ENCODE measurements at places on chromosomes 2 and 18.

DNA sequence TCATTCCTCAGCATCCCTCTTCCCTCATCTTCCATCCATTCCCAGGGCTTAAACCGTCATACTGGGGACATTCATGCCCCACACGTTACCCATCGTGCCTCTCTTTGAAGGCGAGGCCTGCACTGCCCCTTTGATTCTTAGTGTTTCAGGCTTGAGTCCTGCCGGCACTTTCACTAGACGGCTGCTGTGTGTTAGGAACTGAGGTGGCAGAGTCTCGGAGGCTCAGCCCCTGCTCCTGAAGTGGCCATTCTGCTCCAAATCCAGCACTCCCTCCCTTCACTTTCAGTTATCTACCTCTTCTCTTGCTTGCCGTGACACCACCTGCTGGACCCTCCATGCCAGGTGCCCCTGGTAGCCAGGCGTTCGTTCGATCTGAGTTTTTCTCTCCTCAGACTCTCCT, 43.0 kb downstream of the GRHL1 start:
- no peak for DNase-seq

GRCh38 chr2:102718387-102719316, 43.2 kb upstream of the TMEM182 start:
- no peak for DNase-seq

- no peak for DNase-seq
Measured at GRCh38 chr2:184923751-184924150, 325.4 kb downstream of the ZNF804A start.

- no peak for DNase-seq
Measured at GRCh38 chr2:43414033-43414432, 181.8 kb downstream of the THADA start.

- no peak for DNase-seq
Measured at GRCh38 chr2:136386046-136386445, 268.1 kb upstream of the CXCR4 start.

DNA sequence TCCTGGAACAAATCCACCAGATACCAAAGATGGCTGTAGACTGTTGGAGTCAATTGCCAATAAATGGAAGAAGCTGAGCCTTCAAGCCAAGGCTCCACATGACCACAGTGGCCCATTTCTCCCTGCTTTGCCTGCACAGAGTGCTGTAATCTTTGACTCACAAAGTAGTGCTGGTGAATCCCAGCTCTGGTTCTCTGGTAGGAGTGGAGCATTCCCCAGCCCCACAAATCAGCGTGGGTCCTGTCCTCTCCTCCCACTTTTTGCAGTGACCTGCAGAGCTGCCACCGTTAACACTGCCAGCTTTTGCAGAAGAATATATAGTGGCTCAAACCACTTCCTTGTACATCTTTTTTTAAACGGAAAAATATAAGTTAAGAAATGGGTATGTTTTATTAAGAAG, 93.9 kb downstream of the MGAT5 start:
- no peak for DNase-seq

DNA sequence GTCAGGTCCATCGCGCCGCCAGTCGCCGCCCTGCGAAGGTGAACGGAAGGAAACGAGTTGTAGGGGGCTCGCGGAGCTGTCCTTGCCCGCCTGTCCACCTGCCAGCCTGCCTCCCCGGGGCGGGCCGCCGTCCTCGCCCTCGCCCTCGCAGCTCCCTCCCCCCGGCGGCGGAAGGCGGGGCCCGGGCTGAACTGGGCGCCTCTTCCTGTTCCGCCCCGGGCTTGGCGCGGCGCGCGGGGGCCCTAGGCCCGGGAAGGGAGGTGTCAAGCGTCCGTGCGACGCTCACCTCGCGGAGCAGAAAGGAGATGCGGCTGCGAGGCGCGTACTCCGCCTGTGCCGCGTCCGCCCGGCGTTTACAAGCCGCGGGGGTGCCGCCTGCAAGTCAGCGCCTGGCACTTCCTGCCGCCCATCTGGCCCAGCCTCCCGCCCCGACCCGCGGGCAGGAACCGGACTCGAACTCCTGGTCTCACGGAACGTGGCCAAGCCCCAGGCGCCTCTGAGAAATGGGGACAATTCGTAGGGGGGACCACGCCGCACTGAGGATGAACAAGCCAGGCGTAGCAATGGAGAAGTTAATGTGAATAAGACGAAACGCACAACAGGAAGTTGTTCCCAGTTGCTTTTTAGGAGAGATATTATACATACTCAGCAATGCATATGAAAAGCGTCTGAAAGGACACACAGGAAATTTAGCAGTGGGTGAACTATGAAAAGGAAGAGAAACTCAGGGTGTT, at the start of gene CNPPD1:
Gene CNPPD1 (minus strand): TSS at position 108 of the 734 bp plus-strand sequence. CDS start 97 bp downstream, at position 11.
- peak; percentile 97 for DNase-seq

GRCh38 chr2:127208313-127208712, 11.8 kb downstream of the CYP27C1 start:
- no peak for DNase-seq

DNA sequence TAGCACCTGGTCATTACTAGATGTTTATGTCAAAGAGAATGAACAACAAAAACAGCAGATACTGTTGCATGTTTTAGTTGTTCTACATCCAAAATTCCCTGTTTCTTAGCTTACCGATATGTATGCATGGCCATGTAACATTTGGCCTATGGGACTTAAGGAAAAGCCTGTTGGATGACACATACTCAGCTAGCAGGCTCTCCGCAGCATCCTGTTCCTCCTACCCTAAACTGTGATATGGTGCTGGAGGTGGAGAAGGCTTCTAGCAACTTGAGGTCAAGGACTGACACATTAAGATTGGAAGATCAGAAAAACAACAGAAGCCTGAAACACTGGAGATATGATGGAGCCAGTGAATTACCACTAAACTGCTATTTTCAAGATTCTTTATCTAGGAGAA, 537.8 kb downstream of the LRRTM4 start:
- no peak for DNase-seq

- no peak for DNase-seq
Measured at GRCh38 chr2:154526234-154526633, 172.3 kb upstream of the KCNJ3 start.

- no peak for DNase-seq
Measured at GRCh38 chr18:50653402-50654093, 93.7 kb downstream of the MAPK4 start.

DNA sequence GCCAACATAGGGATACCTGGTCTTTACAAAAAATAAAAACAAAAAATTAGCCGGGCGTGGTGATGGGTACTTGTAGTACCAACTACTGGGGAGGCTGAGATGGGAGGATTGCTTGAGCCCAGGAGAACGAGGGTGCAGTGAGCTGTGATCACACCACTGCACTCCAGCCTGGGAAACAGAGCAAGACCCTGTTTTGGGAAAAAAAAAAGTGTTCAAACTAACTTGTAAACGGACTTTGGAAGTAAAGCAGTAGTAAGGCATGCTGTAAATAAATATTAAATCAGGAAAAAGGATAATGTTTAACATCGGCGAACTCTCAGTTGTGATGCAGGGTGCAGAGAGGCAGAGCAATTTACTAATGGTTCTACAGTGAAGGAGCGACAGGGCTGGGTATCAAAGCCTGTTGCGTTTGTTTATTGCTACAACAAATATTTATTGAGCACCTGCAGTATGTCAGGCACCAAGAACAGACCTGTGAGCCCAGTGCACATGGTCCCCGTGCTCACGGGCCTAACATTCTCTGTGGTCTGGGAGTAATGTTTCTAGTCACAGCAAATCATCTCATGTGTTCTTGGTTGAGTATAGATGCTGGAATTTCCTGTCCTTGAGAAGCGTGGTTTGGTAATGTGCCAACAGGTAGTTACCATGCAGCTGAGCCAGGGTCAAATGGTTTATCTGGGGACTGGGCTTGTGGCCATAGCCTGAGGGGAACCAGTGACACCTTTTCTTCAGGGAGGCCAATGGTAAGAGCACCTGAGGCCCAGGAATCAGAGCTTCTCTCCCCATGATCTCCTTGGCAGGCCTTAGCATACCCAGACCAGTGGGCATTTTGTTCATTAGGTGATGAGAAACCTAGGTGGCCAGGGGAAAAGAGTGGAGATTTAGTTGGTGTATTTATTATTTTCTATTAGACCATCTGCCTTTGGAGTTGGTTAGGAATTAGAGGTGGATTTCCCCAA, 27.9 kb upstream of the GREB1 start:
- DNase-seq: no peak

- DNase-seq: no peak
Measured at GRCh38 chr2:57597940-57598339, 448.7 kb upstream of the VRK2 start.

DNA sequence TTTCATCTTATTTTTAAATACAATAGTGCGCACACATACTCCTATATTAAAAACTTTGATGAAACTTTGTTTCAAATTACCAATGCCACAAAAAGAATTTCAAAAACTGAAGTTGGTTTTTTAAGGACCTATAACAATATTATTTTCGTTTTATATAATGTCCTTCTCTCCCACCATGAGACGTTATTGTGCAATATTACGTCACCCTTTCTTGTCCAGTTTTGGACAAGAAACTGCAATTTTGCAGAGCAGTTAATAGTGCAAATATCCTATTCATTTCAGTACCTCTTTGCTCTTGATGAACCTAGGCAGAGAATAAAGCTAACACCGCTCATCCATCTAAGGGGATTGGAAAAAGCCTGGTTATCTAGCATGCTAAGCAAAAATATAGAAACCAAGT, 9.7 kb upstream of the ZNF516 start:
- no peak for DNase-seq

DNA sequence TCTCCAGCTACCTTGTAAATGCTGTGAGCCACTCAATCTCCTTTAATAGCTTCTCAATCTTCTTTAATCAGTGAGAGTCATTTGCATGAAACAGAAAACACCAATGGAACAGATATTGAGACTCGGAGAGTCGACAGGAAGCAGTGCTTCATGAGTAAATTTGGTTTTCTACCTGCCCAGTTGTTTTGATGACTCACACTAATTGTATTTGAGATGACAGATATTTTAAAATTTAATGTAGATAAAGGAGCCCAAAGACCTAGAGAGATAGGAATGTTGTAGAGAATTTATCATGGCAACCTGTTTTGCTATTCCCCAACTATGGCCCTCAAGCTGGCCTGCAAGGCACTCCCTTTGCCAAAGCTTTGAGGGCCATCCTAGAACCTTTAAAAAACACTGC, 119.1 kb downstream of the CDC42EP3 start:
- DNase-seq: no peak

GRCh38 chr2:193845604-193846003, 1650.9 kb upstream of the TMEFF2 start:
- DNase-seq: no peak

GRCh38 chr2:235255693-235256092, 238.2 kb upstream of the AGAP1 start:
- no peak for DNase-seq

- DNase-seq: no peak
Measured at GRCh38 chr2:188426121-188426520, 134.4 kb downstream of the GULP1 start.

DNA sequence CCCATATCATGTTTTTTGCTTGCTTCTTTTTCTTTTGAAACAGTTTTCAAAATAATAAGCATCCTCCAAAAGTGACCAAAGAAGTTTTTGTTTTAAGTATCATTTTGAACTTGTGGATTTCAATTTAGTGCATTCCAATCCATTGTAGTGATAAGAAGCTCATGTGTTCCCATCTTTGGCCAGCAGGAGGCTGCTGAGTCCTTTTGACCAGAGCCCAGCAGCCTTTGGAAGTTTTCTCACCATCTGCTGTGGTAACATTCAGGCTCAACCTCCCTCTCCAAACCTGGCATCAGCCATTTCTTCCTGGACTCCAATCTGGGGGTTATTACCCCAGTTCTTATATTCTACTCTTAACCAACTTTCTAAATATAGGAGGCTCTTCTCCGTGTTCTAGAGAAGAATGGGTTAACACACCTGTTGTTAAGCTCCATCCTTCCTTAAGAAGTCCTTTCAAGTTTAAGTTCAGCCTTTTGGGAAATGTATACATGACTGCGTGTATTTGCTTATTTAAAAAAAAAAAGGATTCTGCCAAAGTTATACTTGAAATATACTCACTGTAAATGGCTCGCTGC, 39.0 kb upstream of the MAL start:
- DNase-seq: peak; percentile 34

DNA sequence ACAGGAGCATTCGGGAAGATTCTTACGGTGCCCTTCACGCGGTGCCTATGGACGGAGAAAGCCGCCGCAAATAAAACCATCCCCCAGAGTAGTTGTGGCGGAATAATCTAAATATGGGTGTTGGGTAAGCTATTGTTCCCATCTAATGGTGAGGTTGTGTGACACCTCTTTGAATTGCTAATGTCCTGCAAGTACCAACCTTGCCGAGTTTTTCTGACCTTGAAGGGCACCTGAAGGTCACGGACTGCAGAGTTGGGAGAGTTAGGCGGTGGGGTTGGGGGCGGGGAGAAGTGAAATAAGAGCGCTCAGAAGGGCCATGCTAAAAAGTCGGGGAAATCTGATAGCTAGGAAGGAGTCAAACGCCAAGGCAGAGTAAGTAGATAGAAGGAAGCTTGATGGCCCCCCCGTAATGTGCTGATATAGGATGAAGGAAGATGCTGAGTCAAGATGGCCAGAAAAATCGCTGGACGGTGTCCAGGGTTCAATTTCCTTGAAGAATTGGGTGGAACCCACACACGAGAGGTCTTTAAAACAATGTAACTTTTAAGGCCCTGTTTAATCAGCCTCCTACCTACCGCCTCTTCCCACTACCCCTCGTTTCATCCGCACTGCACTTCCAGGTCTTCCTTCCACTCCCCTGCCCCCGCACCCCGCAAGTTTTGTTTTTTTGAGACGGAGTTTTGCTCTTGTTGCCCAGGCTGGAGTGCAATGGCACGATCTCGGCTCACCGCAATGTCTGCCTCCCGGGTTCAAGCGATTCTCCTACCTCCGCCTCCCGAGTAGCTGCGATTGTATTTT, 600 bp downstream of the KATNAL2 start:
- DNase-seq: peak; percentile 87

GRCh38 chr2:25303633-25304236, 38.0 kb downstream of the DNMT3A start:
- DNase-seq: no peak

- DNase-seq: no peak
Measured at GRCh38 chr2:96241900-96242611, 23.7 kb downstream of the TMEM127 start.

GRCh38 chr2:191200910-191201309, 44.3 kb upstream of the MYO1B start:
- no peak for DNase-seq

DNA sequence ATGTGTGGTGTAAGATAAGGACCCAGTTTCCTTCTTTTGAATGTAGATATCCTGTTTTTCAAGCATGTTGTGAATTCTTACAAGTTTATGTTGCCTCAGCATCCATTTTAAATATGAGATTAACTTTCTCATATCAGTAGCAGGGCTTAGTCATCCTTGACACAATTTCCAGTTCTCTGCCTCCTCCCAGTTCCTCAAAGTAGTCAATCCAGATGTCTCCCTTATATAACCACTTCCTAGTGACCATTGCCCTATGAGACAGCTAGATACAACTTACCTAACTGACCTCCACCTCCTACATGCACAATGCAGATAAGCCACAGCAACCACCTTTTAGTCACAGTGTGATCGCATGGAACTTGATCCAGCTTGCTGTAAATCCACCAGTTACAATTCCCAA, 269.2 kb upstream of the ZNF521 start:
- no peak for DNase-seq

- DNase-seq: no peak
Measured at GRCh38 chr2:205052781-205053180, 507.5 kb downstream of the PARD3B start.

- no peak for DNase-seq
Measured at GRCh38 chr18:36499938-36500337, 202.4 kb downstream of the FHOD3 start.

- DNase-seq: no peak
Measured at GRCh38 chr18:24560511-24560981, 100.1 kb downstream of the HRH4 start.

GRCh38 chr2:116747103-116747502, 1067.4 kb upstream of the DDX18 start:
- DNase-seq: no peak
